Fibroblast of skin of scalp (primary cell): ENCODE measurements at places on chromosomes 4 and X.

GRCh38 chr4:144499777-144500176 lies 146.2 kb upstream of the HHIP start:
- DNase-seq, result no peak

- DNase-seq, result no peak
Measured at GRCh38 chr4:5162909-5163508, 111.7 kb downstream of the STK32B start.

DNA sequence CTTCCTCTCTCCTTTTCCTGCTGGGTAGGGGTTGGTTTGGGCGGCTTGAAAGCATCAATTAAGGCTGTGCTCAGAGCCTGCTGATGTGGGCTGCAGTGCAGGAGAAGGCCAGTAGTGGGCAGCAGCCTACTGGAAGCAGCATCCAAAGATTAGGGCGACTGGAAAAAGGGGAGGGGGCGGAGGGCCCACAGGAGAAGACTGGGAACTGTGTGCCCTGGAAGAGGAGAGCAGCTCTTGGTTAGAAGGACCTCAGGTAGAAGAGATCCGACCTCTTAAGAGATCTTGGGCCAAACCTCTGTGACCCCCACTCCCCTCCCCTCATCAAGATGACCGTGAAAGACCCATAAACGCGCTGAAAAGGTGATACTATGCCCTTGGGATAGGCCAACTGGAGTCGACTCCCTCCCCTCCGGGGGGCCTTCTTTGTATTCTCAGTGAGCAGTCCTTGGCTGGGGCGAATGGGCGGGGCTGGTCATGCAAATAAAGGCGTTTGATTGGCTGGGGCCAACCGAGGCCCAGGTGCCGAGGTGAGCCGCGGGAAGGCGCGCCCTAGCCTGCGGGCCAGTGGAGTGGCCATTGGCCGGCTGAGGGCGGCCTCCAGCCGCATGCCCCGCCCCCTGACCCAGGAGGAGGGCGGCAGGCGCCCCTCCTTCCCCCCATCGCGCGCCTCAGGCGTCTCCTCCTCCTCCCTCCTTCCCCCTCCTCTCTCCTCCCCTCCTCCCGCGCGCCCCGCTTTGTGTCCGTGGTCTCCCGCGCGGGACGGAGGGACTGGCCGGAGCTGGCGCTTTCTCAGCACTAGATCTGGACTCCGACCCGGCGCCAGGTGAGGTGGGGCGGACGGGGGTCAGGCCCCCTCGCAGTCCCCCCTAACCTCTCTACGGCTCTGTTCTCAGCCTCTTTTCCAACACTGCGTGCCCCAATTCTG lies 10.1 kb downstream of the DLG3 start:
- peak; percentile 51 for DNase-seq

DNA sequence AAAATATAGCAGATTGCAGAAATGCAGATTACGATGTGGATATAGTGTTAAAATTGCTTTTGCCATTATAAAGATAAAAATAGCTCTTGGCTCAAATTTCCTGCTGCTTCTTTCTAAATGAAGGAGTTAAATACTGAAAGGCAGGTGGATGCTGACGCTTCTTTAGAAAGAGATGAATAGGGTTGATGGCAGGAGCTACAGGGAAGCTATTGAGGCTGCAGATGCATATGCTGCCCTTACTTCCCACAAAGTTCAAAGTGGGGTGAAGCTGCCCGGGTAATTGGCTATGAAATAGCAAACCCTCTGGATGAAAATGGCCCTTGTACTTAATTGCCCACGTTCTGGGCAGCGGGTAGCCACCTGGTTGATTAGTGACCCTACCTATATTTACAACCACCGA lies 379.5 kb downstream of the ZIC3 start:
- DNase-seq, result no peak

GRCh38 chrX:108456971-108457477 lies 17.4 kb downstream of the COL4A5 start:
- no peak for DNase-seq

DNA sequence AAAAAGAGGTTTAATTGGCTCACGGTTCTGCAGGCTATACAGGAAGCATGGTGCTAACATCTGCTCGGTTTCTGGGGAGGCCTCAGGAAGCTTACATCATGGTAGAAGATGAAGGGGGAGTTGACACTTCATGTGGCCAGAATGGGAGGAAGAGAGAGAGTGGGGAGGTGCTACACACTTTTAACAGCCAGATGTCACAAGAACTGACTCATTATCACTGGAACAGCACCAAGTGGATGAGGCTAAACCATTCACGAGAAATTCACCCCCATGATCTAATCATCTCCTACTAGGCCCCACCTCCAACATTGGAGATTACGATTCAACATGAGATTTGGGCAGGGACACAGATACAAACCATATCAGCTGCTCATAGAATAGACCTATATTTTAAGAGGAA lies 255.8 kb downstream of the OPHN1 start:
- peak; percentile 20 for DNase-seq

DNA sequence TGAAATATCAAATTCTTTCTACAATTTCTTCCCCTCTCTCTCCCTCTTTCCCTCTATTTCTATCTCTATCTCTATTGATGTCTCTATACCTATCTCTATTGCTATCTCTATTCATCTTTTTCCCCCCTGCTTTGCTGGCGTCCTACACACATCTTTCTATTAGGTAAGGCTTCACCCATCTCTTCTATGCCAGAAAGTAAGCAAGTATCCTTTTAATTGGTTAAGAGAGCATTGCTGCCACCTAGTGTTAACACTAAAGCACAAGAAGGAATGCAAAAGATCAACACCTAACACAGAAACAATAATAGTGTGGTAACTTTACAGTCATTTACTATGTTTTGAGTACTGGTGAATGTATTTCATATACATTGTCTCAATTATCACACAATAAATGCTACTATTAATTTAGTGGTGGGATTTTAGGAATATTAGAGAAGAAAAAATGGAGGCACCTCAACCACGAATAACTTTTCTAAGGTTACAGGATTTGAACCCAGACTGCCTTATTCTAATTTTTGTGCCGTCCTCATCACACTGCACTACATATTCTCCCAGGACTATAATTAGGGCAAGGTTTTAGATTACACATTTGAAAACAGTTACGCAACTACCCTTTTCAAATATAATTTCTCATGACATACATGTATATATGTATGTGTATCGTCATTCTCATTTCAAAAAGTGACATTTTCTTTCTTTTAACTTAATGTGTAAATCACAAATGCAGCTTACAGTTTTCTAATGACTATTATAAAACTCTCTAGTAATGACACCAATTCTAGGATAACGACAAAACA lies 3.7 kb upstream of the C4orf36 start:
- peak; percentile 77 for DNase-seq

- no peak for DNase-seq
Measured at GRCh38 chrX:110315551-110315950, 2.3 kb downstream of the AMMECR1 start.

DNA sequence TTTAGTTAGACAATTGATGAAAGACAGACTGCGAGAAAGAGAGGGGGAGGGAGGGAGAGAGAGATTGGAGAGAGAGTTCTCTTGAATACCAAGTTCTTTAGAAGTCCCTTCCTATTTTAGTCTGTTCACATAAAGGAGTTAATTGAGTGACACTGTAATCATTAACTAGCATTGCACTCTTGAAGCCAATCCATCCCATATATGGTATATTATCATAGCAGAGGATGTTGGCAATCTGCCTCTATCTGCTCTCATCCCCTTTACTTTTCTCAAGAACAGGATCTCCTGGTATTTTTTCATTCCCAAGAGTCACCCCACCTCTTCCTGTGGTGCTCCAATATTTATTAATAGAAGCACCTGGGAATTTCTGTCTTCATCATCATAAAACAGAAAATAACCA lies 959.6 kb upstream of the NDST4 start:
- DNase-seq, result peak; percentile 7

DNA sequence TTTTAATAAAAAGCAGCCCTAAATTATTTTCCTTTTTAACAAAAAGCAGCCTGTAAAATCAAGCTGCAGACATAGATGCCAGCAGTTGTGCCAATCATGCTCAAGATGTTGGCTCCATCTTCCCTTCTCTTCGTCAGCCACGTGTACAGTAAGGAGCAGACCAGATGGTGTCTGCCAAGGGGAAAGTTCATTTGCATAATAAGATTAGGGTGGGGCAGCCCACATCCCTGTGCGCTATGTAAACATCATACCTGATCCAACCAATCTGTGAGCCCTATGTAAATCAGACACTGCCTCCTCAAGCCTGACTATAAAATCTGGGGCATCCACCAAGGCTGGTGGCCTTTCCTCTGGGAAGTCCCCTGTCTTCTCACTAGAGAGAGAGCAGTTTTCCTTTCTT lies 23.1 kb upstream of the C1GALT1C1 start:
- DNase-seq, result no peak

GRCh38 chr4:153318696-153319320 lies 25.7 kb upstream of the MND1 start:
- DNase-seq, result peak; percentile 63

GRCh38 chrX:14819769-14820168 lies 53.1 kb downstream of the FANCB start:
- no peak for DNase-seq

DNA sequence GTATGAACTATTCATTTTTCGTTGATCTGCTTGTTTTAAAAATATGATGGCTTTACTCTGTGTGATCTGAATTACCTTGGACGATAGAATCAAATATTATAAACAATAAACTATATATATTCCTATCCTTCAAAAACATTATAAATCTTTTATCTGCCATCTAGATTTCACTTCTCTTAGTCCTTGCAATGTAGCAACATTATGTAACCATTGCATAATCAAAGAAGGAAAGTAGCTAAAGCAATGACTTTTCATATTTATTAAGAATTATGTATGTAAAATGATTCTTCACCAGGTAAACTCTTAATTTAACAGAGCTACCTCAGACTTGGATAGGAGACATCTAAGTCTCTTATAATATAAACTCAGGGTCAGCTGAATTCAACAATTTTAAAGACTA lies 210.5 kb downstream of the ADAMTS3 start:
- DNase-seq, result no peak

DNA sequence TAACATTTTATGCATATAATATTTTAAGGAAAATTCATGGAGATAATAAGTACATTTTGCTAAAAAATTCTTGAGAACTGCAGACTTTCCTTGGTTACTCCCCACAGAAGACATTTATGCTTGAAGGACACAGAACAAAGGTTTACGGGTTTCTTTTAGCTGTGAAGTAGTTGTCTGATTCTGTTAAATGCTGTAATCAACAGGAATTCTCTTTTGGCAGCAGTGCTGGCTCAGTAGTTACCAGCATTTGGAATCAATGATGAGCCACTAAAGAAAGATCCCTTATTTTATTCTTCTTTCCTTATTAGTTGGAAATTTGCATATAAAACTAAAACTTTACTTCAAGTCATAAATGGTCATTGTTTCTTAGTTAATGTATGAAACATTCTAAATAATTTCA lies 199.3 kb upstream of the FAT4 start:
- DNase-seq, result peak; percentile 27

DNA sequence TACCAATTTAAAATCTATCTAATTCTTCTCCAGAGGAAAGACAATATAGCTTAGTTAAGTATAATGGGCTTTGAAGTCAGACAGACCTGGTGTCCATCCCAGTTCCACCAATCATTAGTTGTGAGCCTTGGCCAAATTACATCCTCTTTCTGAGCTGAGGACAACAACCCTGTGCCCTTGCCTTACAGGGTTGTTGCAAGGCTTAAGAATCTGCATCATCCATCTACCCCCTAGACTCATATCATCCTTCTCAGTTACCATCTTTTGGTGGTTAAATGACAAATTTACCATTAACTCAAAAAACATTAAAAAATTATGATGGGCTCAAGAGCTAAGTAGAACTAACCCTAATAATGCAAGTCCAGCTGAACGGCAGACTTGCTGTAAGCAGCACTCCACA lies 51.6 kb downstream of the NAP1L5 start:
- DNase-seq, result no peak

GRCh38 chr4:105272002-105272401 lies 125.3 kb downstream of the TET2 start:
- DNase-seq, result no peak

DNA sequence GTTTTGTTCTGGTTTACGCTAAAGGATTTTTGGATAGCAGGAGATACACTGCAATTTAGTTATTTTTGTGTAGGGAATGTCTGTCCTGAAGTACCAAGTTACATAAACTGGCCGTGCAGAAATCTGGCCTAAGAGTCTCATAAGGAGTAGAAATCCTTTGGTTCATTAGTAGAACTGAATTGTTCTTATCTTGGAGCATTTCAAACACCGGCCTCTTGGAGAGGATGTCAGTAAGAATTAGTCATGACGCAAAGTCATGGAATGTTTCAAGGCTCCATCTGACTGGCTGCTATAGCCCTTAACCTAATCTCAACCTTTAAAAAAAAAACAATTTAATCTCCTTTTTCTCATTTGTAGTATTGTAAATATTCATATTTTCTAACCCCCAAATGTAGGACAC lies 15.2 kb downstream of the PDLIM3 start:
- no peak for DNase-seq

GRCh38 chrX:8927701-8928100 lies 106.2 kb downstream of the FAM9B start:
- no peak for DNase-seq

- peak; percentile 90 for DNase-seq
Measured at GRCh38 chr4:176841711-176842112, 49.0 kb upstream of the VEGFC start.

DNA sequence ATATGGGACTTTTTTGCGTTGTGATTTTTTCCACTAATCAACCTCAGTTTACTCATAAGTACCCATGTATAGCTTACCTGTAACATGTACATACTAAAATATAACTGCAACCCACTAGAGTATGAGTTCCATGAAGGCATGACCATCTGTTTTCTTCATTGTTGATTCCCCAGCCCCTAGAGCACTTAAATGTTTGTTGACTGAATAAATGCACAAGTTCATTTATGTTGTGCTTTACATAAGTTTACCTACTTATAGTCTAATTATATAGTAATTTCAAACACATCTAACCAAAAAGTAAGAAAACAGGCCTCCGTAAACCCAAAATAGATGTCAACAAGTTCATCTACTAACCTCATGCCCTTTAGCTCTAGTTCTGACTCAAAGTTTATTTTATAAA lies 34.7 kb downstream of the DCHS2 start:
- DNase-seq, result no peak

DNA sequence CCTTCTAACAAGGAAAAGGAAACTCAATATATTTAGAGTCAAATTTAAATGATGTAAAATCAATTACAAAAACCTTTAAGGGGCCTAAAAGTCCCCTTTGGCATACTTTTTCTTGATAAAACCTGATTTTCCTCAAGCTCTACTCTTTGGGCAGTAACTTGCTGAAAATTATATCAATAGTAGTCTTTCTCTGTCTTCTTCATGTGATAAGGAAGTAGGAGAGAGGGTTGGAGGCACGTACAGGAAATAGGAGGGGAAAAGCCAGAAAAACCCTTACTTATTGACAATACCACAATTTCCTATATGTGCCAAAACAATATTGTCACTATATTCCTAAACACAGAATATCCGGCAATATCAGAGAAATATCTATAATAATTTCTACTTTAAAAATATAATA lies 9.6 kb downstream of the RHOH start:
- no peak for DNase-seq
